Renal cortex interstitium (tissue), 15 donors: ENCODE measurements at places on chromosomes 7 and 10. TPM values are rescaled to one million over a fixed set of nuclear protein-coding genes. Genes with fewer than 3 reads are reported as not detected.

UNC5B gene
- polyA plus RNA-seq = 58.4 TPM

AVPI1 gene
- 3.7 TPM for polyA plus RNA-seq

DNA sequence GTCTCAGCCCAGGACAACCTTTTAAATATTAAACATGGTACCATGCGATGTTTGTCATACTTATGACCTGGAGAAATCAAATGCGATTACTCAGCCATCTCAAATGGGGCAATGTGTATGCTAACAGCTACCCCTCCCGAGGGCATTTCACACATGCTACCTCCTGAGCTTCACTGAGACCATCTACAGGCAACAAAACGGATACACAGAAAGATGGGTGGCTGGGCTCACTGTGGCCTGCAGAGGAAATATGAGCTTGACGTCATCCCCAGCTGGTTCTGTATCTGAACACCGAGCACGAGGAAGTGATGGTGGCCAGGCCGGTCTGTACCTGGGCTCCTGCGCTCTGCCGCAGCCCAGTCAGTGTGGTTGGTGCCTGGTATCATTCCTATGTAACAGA, 374.3 kb downstream of the RPS24 start:
- no peak for DNase-seq

DNA sequence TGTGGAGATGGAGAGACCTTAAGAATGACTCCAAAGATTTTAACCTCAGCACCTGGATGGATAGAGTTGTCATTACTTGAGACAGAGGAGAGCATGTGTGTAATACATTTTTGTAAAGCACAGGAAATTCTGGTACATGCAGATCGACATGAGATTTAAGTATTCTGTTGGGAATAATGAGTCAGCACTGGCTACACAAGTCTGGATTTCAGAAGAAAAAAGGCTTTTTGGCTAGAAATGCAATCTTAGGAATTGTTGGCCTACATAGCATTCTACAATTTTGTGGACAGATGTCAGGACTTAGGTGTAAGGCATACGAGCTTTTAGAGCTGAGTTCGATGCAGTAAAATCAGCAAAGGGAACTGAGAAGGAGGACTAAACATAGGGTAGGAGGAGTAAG, 24.1 kb upstream of the ANKRD30A start:
- DNase-seq = no peak

- DNase-seq = no peak
These were observed 51.1 kb downstream of the INSIG1 start for GRCh38 chr7:155348806-155349205.
